ENCODE measurements at places on chromosomes 13 and 19.

GRCh38 chr13:85828094-85828684 lies 29.0 kb upstream of the SLITRK6 start:
- peak; percentile 44 for DNase-seq

DNA sequence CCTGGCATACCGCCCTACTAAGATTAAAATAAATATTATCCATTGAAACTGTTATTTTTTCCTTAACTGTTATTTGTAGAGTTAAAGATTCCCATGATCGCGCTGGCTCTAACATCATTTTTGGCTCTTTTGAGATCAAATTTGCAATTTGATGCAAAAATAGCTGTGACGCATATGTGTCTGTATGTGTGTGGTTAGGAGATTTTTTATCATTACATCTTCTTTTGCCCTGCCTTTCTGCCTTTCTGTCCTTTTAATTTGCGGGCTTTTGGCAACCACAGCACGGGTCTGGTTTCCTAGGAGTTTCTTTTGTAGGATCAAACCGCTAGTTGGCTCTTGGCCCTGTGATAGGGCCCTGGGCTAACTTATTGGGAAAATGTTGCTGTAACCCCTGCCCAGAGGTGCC lies 37.3 kb upstream of the ALOX5AP start:
- DNase-seq, result no peak

- no peak for DNase-seq
These were observed 1.2 kb downstream of the CHST8 start for GRCh38 chr19:33622809-33623511.

DNA sequence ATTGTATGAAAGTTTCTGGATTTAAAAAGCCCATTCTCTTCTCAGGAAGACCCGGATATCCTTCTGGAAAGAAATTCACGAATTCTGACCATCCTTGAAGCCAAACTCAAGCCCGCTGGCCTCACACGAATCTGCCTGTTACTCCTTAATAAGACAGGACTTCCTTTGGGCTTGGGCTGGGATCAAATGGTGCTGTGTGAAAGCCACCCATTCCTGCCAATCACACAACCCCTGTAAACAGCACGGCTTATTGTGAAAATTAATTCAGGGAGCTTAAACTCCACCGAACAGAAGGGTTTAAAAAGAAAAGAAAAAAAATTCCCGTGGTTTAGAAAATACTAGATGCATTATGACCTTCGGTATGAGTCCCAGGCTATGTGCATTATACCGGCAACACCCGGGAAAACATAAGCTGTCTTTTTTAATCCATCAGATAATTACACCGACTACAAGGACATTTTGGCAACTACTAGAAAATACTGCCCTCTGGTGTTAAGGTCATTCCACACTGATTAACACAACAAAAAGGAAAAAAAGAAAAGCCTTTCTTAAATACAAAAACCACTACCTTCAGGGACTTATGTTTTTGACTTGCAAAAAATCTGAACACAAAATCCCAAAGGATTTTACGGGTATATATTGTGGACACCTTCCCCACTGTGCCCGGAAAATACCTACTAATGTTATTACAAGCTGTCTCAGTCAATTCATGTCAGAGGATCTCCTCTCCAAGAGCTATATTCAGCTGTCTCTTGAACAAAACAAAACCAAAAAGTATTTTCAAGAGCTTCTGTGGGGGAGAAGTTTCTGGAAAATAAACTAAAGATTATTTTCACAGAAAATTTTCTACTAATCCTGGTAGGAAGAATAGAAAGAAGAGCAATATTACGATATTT lies 76.0 kb upstream of the LSM14A start:
- DNase-seq, result peak; percentile 56

DNA sequence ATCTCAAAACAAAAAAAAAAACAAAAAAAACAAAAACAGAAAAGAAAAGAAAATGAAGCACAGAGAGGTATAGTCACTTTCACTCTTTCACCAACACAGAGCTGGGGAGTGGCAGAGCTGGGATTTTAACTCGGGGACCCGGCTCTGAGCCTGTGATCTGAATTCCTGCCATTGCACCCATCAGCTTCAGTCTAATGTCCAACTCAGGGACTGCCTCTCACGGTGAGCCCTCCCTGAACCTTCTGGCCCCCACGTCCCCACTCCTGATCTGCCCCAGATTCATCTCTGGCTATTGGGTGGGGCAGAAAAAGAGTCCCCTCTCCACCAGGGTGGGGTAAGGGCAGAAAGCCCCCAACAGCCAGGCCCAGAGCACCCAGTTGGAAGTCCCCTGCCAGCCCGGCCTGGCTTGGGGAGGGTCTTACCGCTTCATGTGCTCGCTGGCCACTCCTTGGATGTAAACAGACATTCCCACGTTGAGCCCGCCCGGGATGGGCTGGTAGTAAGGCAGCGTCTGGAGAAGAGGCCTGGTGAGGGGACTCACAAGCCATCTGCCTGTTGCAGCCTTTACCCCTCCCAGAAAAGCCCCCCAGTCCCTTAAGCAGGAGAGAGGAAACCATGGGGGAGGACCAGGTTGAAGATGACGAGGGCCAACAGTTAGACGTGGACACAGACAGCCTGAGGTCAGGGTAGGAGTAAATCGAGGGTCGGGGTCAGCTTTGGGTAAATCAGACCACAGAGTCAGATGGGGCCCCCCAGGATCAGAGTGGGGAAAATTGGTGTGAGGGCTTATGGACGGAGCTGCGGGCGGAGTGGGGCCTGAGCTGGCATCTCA lies 520 bp downstream of the LGALS4 start:
- DNase-seq, result no peak

GRCh38 chr13:45873491-45874325 lies 22.2 kb upstream of the SIAH3 start:
- no peak for DNase-seq

- no peak for DNase-seq
These were observed 53.6 kb downstream of the ZAR1L start for GRCh38 chr13:32261567-32261966.

DNA sequence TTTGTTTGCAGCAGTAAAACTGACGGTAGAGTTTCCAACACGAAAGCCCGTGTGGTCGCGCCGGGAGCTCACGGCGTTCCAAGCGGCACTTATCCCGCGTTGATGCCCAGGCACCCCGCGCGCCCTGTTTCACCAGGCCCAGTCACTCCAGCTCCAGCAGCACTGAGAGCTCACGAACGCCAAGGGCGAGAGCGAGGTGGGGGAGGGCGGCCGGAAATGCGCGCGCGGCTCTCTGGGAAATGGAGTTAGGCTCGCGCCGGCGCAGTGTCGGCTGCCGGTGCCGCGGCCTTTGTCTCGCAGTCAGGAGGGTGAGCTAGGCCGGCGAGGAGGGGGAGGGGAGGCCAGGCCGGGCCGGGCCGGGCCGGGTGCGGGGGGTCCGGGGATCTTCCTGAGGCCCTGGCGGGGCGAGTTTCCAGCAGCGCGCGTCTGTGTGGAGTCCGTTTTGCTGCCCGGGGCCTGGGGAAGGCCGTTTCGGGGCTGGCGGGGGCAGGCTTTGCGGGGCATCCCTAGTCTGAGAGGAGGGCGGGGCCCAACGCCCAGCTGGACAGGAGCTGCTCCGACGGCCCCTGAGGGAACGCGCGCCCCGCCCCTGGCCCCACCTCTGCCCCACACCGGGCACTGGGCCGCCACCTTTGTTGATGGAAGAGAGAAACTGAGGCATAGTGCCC lies at the start of gene ZNF135:
ZNF135 (plus strand) TSS at position 280 of the 668 bp plus-strand sequence. CDS start 721 bp downstream, outside the sequence.
- DNase-seq, result no peak

- DNase-seq, result no peak
These were observed 51.5 kb upstream of the WDFY2 start for GRCh38 chr13:51532736-51533197.

DNA sequence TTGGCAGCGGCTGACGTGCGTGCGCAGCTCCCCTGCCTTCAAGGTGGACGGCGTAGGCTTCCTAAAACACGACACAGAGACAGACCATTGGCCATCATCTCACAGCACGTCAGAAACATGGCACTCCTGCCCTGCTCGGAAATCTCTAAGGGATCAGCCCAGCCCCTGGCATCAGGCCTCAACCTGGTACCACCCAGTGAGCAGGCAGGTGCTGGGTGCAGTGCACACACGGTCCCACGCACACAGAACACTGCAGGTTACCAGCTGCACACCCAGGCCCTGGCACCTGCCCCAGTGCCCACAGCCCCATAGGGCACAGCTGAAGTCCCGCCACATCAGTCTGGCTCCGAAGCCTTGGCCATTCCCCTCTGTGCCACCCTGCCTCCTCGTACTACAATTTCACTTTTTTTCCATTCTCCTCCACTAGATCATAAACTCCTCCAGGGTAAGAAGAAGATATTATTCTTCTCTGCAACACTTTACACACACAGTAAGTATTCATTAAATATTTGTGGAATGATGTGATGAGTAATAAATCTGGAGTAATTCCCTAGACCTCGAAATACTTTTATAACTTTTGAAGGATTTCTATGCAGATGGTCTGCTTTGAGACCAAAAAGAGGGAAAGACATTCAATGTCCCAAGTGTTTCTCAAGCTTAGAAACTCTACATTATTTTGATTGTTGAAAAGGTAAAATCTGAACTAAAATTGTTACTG lies 156.4 kb downstream of the COL4A1 start:
- no peak for DNase-seq

All from AML-193 (cell line).